ENCODE measurements at places on chromosomes 3 and 15.

DNA sequence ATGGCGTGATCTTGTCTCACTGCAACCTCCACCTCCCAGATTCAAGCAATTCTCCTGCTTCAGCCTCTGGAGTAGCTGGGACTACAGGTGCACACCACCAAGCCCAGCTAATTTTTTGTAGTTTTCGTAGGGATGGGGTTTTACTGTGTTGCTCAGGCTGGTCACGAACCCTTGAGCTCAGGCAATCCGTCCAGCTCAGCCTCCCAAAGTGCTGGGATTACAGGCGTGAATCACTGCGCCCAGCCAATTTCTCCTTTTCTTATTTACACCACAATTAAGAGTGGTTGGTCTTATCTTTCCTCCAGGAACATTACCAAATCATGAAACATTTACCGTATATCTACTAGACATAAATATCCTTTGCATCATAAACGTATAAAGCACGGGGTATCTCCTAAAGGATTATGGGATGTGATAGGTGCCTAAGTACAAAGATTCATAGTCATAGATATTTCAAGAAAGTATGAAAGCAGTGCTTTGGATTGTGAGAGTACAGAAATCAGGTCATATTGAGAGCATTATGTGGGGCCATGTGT, 194.5 kb downstream of the RBMS3 start:
- DNase-seq = no peak

- DNase-seq = no peak
Observed at GRCh38 chr15:42148808-42149492, 7.5 kb downstream of the PLA2G4F start.

- DNase-seq = no peak
Observed at GRCh38 chr3:120410541-120410940, 40.3 kb downstream of the FSTL1 start.

DNA sequence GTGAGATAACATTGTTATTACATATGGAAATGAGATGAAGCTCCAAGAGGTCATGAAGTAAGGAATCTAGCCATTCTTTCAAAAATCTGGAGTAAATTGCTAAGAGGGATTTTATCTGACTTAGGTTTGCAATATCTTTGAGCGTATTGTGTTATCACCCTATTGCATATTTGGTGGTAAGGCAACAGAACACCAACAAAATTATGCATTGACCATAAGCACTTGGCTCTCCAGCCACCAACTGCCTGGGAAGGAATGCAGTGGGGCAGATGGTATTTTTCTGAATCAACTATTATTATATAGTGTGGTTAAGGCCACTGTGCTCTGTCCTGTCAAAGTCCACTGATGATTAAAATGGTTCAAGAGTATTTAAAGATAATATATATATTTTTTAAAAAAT, 287.9 kb upstream of the SEMA6D start:
- no peak for DNase-seq

DNA sequence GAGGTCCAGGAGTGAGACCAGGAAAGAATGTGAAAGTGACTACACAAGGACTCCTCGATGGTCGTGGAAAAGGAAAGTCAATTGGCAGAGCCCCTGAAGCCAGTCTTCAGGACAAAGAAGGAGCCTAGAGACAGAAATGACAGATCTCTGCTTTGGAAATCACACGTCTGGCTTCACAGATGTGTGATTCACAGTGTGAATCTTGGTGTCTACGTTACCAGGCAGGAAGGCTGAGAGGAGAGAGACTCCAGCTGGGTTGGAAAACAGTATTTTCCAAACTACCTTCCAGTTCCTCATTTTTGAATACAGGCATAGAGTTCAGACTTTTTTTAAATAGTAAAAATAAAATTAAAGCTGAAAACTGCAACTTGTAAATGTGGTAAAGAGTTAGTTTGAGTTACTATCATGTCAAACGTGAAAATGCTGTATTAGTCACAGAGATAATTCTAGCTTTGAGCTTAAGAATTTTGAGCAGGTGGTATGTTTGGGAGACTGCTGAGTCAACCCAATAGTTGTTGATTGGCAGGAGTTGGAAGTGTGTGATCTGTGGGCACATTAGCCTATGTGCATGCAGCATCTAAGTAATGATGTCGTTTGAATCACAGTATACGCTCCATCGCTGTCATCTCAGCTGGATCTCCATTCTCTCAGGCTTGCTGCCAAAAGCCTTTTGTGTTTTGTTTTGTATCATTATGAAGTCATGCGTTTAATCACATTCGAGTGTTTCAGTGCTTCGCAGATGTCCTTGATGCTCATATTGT, 6.0 kb downstream of the CCR2 start:
- DNase-seq = no peak

GRCh38 chr3:129758306-129758705, 135.2 kb downstream of the TMCC1 start:
- no peak for DNase-seq
